ENCODE measurements at places on chromosomes 6 and 20. TPM values are rescaled to one million over a fixed set of nuclear protein-coding genes. Genes with fewer than 3 reads are reported as not detected.

The TBCC gene
- total RNA-seq = 37.0 TPM

The MRAP2 gene
- total RNA-seq = 8.9 TPM

The GABRR1 gene
- total RNA-seq = not detected

The RAMACL gene
- 2.3 TPM for total RNA-seq

The LST1 gene
- 0.26 TPM for total RNA-seq
